Hematopoietic multipotent progenitor cell treated with erythropoietin and hydrocortisone succinate and interleukin-3 and kit ligand, for 6 days (in vitro differentiated cells): ENCODE measurements at places on chromosomes 6 and 20.
A peak's percentile ranks its signal among the peaks of the same experiment; 100 is the strongest.

DNA sequence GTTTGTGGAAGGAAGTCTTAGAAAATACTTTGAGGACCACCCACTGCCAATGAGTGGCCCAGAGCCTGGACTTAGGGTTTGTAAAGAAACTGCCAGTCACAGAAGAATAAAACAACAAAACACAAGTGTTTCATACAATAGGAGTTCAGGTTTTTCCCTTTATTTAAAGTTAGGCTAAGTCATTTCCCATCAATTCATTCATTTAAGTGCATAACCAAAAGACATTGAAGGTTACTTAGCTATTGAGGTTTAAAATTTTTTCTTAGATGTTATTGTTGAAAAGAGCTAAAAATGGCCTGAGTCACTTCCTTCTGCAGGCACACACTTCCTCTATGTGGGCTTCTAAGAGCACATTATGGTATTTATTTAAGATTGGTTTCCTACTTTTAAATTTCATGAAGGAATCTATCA, 54.2 kb downstream of the ARMC2 start:
- peak; percentile 57 for DNase-seq

DNA sequence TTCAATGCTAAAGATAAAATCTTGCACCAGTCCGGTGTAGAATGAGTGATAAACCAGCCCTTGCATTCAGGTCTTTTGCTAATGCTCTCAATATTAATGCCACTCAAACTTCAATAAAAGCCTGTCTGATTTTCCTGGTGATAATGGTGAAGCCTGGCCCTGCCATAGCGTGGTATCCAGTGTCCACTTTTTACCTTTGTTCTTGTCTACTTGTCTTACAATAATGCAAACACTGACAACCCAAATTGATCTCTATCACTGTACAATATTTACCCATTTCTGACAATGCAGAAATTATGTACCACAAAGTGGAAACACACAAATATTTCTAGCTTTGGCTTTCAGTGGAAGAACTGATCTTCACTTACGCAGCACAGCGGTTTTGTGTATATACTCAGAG, 189.1 kb downstream of the ZDHHC14 start:
- no peak for DNase-seq

DNA sequence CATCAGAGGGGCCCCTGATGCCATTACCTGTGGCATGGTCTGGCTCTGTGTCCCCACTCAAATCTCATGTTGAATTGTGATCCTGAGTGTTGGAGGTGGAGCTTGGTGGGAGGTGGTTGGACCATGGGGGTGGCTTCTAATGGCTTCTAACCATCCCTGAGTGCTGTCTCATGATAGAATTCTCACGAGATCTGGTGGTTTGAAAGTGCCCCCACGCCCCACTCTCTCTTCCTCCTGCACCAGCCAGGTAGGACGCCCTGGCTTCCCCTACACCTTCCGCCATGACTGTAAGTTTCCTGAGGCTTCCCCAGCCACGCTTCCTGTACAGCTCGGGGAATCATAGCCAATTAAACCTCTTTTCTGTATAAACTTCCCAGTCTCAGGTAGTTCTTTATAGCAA, 14.9 kb downstream of the BHLHE23 start:
- no peak for DNase-seq

GRCh38 chr6:10463491-10464481, 48.9 kb upstream of the TFAP2A start:
- no peak for DNase-seq

DNA sequence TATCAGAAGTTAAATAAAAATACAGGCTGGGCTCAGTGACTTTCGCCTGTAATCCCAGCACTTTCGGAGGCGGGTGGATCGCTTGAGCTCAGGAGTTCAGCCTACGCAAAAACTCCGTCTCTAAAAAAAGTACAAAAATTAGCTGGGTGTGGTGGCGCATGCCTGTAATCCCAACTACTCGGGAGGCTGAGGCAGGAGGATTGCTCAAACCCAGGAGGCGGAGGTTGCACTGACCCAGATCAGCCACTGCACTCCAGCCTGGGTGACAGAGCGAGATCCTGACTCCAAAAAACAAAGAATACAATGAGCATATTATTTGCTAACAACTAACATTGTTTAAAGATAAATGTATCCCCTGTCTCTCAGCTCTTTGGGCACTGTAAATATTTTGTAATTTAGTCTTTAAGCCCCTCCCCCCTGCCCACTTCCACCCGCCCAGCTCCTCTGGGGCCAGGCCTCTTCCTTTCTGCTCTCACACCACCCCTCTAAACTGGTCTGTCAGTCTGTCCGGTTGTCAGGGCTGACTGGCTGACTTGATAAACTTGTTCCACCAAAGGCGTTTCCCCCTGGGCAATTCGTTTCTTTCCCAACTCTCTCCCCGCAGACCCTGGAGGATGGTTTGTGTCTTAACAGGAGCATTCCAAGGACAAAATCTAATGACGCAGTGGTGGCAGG, 62.4 kb upstream of the QKI start:
- DNase-seq = no peak

DNA sequence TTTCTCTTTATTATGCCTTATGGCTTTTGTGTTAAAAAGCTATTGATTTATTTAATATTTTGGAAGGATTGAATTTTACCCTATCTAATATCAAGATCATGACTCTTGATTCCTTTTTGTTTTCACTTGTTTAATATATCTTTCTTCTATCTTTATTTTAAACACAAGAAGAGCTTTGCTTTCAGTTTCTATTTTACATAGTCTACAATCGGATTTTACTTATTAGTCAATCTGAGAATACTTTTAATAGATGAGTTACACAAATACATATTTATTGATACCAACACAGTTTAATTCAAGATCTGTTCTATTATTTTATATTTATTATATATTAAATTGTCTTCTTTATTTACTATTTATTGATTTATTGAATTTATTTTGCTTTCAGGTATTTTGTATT, 218.8 kb downstream of the ESR1 start:
- no peak for DNase-seq

DNA sequence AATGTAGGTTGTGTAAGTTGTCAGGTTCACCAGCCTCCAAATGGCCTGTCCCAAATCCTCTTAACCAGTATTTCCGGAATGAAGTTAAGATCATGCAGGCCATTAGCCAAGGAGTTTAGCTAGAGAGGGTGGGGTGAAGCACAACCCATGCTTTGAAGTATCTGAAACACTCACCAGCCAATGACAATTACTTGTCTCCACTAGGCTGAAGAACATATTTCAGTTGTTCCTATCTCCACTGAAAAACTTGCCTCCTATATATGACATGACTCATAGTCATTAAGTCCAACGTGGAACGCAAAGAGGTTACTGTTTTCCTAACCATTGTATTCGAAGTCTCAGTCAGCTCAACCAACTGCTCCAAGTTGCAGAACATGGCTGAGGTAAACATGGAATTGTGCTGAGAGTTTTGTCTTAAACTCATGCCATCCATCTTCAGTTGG, 37.4 kb upstream of the TNFAIP3 start:
- DNase-seq = no peak

GRCh38 chr6:63272397-63272796, 47.4 kb downstream of the LGSN start:
- DNase-seq = peak; percentile 52
